ENCODE measurements at places on chromosomes 2 and 18.
A peak's percentile ranks its signal among the peaks of the same experiment; 100 is the strongest.

GRCh38 chr2:74515981-74516633, 1.9 kb downstream of the TLX2 start:
- DNase-seq, result no peak

- no peak for DNase-seq
These were observed 35.6 kb downstream of the AP1S3 start for GRCh38 chr2:223801736-223802135.

DNA sequence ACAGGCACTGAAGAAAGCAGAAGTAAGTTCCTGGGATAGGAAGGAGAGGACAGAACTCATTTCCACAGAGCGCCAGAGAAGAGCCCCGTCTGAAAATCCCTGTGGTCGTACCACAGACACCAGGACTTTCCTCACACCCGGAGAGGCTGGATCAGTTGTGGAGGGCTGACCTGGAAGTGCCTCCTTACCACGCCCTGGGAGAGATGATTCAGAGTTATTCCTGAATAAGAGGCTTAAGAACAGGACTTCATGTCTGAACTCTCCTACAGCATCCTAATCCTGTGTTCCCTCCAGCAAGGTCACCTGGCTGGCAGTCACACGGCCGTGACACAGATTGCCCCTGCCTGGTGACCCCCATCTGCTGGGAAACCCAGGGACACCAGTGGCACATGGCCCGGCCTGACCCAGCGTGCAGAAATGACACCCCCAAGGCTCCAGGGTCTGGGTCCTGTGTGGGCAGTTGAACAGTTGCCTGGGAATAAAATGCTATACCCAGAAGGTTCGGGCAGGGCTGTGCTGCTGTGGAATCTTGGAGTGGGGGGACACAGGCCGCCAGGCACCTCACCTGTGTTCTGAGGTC, 105.9 kb downstream of the PXDN start:
- DNase-seq, result peak; percentile 74

DNA sequence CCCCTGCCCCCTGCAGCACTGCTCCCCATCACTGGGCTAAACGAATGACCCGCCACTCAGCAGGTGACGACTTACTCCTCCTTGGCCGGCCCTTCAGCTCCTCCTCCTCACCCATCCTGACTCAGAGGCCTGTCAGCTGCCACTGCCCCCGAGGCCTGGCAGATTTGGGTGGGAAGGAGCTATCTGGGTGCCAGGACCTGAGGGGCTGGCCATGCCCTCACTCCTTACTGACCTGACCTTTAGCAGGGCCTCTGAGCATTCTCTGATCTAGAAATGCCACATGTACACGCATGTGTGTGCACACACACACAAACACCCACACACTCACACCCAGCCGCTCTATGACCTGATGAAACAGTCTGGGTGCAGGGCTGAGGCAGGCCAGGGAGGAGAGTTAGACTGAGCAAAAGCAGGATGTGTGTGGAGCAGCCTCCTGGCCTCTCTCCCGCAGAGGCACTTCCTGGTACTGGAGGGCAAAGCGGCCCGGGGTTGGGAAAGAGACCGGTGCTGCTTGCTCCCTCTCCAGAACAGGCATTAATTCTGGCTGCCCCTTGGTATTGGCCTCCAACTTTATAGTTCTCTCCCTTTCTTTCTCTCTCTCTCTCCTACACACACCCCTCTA, 68.0 kb downstream of the ZFP36L2 start:
- peak; percentile 88 for DNase-seq

GRCh38 chr2:85266146-85267041, 61.4 kb downstream of the TGOLN2 start:
- DNase-seq, result peak; percentile 58

DNA sequence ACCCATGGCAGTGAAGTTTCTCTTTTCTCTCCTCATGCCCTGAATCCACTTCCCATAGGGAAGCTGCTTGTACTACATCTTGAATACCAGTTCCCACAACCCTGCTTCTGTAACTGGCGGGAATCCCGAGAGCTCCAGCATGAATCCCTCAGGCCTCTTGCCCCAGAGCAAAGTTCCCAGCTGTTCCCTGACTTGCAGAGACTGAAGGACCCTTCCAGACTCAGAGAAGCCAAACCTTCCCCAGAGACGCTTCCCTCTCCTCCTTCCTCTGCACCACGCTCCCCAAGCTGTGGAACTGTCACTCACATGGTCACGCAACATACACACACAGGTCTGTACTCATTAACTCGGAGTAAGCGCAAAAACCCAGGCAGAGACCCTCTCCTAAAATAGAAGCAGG, 26.4 kb downstream of the TRAPPC12 start:
- no peak for DNase-seq

DNA sequence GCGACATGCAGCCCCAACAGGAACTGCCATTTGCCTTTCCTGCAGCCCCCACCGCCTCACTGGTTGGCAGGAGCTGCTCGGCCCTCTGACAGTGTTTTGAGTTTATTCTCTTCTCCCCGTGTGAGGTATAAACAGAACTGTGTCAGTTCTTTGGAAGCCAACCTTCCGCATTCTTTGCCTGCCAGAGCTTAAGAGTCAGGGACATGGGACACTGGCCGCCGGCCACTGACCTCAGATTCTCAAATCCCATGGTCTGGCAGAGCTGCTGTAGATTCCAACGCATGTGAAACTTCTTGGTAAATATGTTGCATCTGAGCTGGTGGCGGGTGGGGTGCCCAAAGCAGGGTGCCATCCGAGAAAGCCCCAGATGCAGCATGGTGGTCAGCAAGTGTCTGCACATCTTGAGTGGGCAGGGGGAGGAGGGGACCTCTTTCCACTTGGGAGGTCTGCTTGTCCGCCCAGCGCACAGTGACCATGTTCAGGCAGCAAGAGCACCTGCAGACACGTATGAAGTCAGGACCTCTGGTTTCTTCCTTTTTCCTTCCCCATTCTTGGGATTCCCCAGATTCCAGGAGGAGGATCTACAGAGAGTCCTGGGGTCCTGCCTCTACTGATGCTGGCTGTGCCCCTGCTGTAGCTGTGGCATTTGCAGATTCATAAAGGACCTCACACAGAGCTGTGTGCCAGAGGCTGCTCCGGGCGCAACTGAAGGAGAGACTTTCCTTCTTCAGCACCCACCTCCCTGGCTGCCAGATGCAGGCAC, 23.8 kb downstream of the ASB18 start:
- DNase-seq, result peak; percentile 26

DNA sequence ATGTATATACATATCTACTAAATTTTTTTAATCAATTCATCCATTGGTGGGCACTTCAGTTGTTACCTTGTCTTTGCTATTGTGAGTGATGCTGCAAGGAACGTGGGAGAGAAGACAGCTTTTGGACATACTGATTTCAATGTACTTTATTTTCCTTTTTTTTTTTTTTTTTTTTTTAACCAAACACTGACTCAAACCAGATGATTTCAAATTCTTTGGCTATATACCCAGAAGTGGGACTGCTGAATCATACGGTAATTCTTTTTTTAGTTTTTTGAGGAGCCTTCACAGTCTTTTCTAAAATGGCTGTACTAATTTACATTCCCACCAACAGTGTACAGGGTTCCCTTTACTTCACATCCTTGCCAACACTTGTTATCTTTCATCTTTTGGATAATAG, 204.7 kb downstream of the INSIG2 start:
- no peak for DNase-seq

GRCh38 chr2:96869822-96870625, at the start of gene SEMA4C:
Gene SEMA4C, minus strand, starts transcription at chr2:96870080. Its CDS starts 2,194 bp downstream, at chr2:96867886.
- peak; percentile 59 for DNase-seq

DNA sequence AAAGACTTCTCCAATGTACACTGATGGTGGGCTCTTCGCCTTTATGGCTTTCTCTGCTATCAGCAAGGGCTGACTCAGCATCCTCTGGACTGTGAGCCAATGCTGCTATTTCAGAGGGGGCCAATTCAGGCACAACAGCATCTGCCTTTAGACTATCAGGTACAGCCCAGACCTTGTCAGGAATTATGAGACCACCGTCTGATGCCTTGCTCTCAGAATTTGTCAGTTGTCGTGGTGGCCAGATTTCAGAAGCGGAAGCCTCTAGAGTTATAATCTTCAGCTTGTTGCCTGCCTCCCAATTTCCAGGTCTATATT, 92.7 kb downstream of the ALPK2 start:
- no peak for DNase-seq

DNA sequence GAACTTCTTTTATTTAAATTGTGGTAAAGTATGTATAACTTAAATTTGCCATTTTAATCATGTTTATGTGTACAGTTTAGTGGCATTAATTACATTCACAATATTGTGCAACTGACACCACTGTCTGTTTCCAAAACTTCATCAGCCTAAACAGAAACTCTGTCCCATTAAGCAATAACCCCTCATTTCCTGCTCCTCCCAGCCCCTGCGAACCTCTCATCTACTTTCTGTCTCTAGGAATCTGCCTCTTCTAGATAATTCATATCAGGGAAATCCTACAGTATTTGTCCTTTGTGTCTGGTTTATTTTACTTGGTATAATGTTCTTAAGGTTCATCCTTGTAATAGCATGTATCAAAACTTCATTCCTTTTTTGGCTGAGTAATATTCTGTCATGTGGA, 75.1 kb downstream of the BOLA3 start:
- DNase-seq, result no peak

GRCh38 chr2:220144411-220144810, 517.0 kb downstream of the SLC4A3 start:
- DNase-seq, result peak; percentile 86

DNA sequence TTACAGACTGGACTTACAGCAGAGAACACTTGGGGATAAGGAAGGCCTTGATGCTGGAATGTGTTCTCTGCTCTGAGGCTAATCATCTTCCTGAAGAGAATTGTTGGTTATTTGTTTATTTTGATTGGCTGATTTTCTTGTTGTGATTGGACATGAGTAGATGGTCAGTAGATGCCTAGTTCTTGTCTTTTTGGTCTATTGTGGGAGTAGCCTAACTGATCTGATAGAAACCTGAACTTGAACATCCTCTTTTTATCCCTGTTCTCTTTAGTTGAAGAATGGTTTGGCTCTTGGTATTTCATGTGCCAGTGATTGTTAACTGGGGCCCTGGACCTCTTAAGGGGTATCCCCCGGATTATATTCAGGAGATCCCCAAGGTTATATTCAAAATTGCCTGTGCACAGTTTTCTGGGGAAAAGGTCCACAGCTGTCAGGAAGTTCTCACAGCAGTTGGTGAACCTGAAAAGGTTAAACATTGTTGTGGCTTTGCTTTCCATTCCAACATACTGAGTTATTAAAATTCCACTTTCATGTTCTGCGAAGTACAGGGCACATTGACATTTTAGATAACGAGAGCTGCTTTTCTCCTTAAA, 13.6 kb downstream of the TWSG1 start:
- DNase-seq, result peak; percentile 28

Data from RPMI7951 (cell line).